ENCODE measurements at places on chromosomes 3 and 15. TPM values are rescaled to one million over a fixed set of nuclear protein-coding genes. Genes with fewer than 3 reads are reported as not detected.
A peak's percentile ranks its signal among the peaks of the same experiment; 100 is the strongest.

- no peak for DNase-seq
Measured at GRCh38 chr3:177629276-177629675, 432.0 kb upstream of the TBL1XR1 start.

DNA sequence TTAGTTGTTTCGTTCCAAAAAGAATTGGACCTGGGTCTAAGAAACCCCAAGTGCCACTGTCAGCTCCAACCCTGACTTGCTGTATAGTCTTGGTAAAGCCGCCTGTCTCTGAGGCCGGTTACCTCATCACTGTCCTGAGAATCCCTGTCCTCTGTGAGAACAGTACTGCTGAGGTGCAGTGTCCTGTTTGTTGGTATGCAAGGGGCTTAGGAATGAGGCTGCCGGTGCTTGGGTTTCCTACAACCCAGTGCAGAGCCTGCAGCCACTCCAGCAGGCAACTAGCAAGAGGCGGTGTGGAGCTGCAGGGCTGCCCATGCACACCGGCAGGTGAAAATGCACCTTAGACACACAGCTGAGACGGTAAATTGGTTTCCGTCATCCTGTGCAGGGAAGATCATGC is 52.0 kb upstream of the ATG7 start:
- DNase-seq: no peak

DNA sequence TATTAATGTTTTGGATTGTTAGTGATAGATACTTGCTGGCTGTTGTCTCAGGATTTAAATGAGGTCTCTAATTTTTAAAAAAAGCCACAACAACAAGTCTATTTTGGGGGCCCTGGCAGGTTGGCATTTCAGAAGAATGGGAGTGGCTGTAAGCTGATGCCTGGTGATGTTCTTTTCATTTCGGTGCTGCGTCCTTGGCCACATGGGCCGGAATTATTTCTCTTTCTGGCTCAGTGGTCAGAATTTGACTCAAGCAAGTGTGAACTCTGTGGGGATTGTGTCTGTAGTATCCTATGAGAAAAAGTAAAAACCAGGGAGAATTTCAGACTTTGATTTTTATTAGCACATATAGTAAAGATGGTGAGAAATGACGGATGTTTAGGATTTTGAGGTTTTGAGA is 203.0 kb downstream of the AKAP13 start:
- DNase-seq: no peak

DNA sequence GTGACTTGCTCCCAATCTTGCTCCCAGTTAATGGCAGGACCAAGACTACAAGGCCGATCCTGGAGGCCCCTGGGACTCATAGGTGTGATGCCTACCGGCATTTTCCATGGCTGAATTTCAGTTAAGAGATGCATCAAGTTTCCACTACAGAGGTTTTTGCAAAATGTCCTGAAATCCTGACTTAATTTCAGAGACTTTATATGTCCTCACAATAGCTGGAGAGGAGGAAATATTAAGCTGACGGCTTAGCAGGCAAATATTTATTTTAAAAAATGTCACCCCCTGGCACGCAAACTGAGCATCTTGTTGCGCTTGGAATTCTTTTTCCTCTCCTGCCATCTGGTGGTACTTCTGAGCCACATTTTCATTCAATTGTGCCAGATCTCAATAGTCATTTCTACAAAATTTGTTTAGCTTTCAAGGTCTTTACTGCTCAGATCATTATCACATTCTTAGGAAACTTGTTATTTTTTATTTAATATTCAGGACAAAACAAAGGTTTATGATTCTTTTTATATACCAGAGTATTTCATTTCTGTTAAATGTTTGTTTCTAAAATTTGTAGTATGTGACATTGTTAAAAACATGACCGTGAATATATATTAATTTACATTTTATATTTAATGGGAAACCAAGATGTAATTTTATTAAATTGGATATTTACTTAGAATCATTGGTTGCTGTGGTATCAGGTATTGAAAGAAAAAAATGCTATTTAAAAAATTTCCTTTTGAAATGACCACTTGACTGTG is 189.2 kb upstream of the THRB start:
- DNase-seq: peak; percentile 23

DNA sequence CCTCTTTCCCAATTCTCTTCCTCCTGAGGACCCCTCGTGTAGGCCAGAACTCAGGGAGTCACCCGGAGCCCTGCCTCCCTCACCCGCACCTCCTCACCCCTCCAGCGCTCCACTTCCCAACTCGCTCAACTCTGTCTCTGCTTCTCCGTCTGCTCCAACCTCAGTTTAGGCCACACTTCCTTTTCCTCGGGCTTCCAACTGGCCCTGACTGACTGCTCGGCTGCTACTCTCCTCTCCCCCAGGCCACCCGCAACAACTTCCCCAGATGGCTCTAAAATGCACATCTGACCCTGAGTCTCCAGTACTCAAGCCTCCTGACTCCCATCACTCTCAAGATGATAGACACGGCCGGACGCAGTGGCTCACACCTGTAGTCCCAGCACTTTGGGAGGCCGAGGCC is 23.6 kb downstream of the TMEM44 start:
- no peak for DNase-seq

SOX14 gene
- not detected for total RNA-seq

NTRK3 gene
- 1.6 TPM for total RNA-seq
